ENCODE measurements at places on chromosomes 11 and 22.

GRCh38 chr22:37160027-37160426 is 10.3 kb upstream of the IL2RB start:
- no peak for DNase-seq

GRCh38 chr11:11770921-11771486 is 70.8 kb upstream of the USP47 start:
- DNase-seq = no peak

DNA sequence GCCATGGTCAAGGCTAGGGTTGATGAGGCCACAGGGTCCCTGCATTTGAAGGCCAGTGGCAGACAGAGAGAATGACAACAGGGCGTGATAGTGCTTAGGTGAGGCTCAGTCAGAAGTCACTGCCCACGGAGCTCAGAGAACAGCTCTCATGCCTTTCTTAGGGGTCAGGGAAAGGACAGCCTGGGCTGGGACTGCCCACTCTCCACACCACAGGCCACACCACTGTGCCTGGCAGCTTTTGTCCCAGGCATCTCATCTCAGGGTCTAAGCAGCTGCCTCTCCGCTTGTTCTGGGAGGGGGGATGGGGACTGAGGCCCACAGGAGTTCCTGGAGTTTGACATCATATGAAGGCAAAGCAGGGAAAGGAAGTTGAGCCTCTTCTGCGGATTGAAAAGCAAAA is 150.2 kb upstream of the B3GAT1 start:
- DNase-seq = no peak

- DNase-seq = no peak
These were observed 7.4 kb downstream of the MAPK8IP1 start for GRCh38 chr11:45892856-45893255.

DNA sequence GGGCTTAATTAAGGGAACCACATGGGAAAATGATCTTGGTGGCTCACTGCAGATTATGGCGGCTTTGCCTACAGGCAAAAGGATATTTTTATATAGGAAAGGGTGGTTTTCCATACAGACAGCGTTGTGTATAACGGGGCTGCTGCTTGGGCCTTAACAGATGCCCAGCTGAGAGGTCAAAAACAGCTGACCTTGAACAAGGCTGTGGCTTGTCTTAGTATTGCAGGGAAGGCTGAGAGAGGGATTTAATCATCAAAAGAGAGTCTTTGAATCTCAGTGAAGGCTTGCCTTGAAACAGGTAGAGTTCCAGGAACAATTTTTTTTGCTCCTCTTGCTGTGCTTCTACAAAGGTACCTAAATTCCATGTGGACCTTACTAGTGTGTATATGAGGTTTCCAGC is 301.6 kb upstream of the C11orf87 start:
- DNase-seq = no peak

GRCh38 chr22:33838644-33839043 is 81.6 kb downstream of the LARGE1 start:
- no peak for DNase-seq
